ENCODE measurements at places on chromosomes 4 and X. TPM values are rescaled to one million over a fixed set of nuclear protein-coding genes. Genes with fewer than 3 reads are reported as not detected.

GRCh38 chr4:119212234-119212963, at the start of gene USP53:
Gene USP53 (plus strand): TSS chr4:119212713. CDS start chr4:119239760, 27,047 bp downstream.
- DNase-seq, result peak; percentile 92

- no peak for DNase-seq
Measured at GRCh38 chr4:77586951-77587383, 18.7 kb upstream of the CXCL13 start.

DNA sequence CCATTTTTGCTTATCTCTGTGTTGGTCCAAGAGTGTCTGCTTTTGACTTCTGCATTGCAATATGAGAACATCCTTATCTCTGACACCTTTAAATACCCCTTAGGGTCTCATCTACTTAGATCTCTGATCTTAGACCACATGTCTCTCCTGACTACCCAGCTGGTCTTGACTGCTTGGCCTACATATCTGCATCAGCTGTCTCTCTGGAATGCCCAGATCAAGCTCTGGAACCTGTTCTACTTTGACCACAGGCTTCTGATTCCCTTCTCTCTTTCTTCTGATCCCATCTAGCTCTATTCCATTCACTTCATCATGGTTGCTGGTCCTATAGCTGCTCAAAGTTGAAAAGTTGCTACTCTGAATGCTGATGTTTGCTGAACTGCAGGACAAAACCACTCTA, 301.2 kb downstream of the MAPK10 start:
- no peak for DNase-seq

DNA sequence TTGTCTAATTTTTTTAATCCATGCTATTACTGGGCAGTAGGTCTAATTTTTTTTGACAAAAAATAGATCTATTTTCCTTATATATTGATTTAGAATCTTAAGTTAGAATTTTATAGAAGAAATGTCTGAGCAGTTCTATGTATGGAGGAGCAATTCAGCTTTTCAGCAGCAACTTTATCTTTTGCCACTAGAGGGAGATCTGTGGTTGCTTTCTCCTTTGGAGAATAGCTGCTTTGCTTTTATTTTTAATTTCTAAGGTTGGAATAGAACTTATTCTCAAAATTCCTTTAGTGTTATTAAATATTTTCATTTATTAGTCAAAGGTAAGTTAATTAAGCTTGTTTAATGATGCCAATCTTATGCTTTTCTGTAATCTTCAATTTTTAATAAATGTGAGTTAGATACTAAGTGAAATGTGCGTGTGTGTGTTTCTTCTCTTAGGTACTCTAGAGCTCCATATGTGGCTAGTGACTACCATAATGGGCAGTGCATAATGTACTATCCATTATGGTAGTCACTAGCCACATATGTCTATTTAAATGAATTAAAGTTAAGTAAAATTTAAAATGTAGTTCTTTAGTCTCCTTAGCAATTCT, 29.3 kb downstream of the FAM199X start:
- DNase-seq, result no peak

DNA sequence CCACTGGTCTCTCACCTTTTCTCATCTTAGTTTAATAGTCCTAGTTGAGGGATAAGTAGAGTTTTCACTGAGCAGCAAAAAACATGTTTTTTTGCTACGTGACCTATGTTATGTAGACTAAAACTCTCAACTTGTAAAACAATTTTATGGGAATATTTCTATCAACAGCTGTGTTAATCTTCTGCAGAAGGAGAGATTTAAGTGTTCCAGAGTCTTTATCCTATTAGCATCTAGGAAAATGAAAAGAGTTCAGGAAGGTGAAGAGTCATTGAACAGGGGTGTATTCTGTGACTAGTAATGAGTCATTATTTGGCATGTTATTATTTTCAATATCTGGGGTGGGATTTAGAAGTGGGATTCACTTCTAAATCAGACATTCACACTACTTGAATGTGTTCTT, 41.9 kb downstream of the RRAGB start:
- no peak for DNase-seq

CSAG1 gene
- not detected for total RNA-seq

ANKRD50 gene
- 14.8 TPM for total RNA-seq

DNA sequence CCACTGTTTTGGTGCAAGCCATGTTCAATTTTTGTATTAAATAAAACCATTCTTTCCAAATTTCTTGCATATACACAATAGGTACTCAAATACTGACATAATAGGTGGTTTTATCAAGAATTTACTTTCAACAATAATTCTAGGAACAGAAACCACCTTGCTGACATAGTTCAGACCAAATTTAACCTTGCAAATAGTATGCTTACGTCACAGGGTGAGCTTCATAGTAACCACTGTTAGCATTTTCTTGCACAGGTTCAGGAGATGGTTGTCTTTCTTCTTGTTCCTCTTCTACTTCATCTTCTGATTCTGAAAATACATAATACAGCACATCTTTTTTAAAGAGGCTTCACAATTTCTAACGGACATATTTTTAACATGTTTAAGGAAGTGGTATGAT, 17.6 kb downstream of the G3BP2 start:
- no peak for DNase-seq

IQSEC2 gene
- 7.2 TPM for total RNA-seq

DNA sequence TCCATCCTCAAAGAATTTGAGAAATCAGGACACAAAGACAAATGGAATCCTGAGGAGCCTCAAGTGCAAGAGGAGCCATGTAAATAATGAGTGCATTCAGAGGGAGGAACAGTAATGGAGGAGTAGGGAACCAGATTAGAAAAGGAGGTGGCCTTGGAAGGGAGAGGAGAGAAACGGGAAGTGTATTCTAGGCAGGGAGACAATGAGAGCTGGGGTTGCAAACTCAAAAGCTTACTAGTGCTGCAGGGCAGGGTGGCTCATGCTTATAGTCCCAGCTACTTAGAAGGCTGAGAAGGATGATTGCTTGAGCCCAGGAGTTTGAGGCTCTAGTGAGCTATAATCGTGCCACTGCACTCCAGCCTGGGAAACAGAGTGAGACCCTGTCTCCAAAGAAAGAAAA, 113.2 kb upstream of the LSM6 start:
- no peak for DNase-seq

- DNase-seq, result no peak
Measured at GRCh38 chr4:148442832-148443511, 758 bp upstream of the NR3C2 start.

GRCh38 chr4:3730422-3731190, 35.6 kb upstream of the ADRA2C start:
- no peak for DNase-seq

- no peak for DNase-seq
Measured at GRCh38 chrX:106415276-106415895, 196.4 kb upstream of the RADX start.

VEGFD gene
- not detected for total RNA-seq

- DNase-seq, result no peak
Measured at GRCh38 chrX:154727418-154727817, 23.5 kb downstream of the GAB3 start.

- DNase-seq, result no peak
Measured at GRCh38 chr4:173685165-173685830, 155.3 kb upstream of the HAND2 start.

DNA sequence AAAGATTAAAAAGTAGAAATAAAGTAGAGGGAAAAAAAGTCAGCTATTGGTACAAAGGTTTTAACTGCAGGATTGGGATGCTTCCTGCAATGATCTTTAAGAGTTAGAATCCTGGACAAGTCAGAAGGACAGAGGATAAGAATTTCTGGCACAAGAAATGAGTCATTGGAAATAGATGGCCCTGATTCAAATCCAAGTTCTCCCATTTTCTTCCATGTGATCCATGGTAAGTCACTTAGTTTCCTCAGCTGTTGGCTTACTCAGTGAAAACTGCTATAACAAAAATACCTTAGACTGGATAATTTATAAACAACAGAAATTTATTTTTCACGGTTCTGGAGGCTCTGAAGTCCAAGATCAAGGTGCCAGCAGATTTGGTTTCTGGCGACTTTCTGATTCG, 13.3 kb upstream of the TBC1D19 start:
- DNase-seq, result no peak

GRCh38 chrX:8042304-8042703, 115.1 kb upstream of the PNPLA4 start:
- no peak for DNase-seq

FRG2 gene
- total RNA-seq, result not detected

SAGE1 gene
- total RNA-seq, result not detected

DNA sequence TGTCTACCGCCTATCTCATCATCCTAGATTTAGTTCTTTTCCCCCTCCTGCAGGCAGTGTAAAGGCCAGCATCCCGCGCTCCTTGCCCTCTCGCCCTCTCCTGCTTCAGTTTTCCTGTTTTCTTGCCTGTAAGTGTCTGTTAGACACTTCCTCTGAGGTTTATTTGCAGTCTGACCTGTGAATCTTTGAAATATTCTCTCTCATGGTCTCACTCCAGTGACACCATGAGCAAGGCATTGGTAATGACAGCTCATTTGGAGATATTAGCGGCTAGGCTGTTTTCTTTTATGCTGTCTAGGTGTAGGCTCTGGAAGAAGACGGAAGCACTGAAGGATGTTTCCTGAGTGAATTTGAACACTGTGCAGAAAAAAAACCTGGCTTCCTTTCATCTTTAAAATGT, 179.6 kb downstream of the KDR start:
- DNase-seq, result no peak

DNA sequence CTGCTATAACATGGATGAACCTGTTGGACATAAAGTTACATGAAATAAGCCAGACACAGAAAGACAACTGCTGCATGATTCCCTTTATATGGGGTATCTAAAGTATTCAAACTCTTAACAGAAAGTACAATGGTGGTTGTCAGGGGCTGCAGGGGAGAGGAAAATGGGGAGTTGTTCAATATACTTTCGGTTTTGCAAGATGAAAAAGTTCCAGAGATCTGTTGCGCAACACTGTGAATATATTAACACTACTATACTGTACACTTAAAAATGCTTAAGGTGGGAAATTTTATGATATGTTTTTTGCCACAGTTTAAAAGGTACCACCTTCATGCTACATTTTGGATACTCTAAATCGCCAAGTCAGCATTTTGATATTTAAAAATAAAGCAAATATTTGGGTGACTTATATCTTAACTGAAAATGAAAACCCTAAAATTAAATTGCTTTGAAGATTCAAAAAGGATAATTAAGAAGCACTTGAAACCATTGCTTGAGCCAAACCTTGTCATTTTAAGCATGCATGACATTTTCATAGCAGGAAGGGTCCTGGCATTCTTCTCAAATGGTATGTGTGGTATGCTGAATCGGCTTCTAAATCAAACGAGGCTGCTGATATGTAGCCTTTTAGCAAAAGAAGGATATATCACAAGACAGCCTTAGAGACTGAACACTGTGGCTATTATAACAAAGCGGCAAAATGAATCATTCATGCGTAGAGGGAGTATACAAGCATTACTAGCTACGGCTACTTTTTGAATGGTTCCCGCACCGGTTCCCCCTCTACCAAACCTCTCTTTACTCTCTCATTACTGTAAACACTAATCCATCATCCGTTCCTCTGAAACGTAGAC, 607.1 kb upstream of the DIPK2B start:
- no peak for DNase-seq

HSPA4L gene
- total RNA-seq, result 7.5 TPM

- no peak for DNase-seq
Measured at GRCh38 chr4:84530454-84530853, 31.4 kb upstream of the NKX6-1 start.

GRCh38 chr4:146182443-146182842, 6.9 kb downstream of the LSM6 start:
- no peak for DNase-seq

GRCh38 chr4:147842573-147842972, 110.7 kb downstream of the ARHGAP10 start:
- no peak for DNase-seq

- no peak for DNase-seq
Measured at GRCh38 chrX:139106069-139106468, 394.6 kb upstream of the FGF13 start.

DNA sequence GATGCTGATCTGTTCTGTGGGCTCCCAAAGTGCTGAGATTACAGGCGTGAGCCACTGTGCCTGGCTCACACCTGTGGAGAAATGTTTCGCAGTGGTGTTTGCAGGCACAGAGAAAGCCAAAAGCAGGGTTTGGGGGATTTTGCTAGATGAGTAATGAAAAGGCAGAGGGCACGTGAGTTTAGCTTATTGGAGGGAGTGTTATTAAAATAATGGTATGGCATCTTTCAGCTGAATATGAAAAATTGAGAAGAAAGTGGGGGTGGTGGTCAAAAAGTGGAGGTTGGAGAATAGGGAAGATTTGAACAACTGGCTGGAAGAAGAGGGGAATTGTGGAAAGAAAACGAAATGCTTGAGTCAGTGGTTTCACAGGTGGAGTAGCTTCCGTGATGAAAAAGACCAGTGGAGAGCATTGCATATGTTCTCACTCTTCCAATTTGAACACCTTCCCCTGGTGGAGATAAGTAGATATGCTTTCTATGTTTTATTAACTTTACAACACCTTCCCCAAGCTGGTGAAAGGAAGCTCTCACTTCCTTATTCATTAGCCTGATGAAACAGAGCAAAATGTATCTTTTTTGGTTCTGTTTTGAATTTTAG, 1.1 kb upstream of the CHST7 start:
- no peak for DNase-seq

DNA sequence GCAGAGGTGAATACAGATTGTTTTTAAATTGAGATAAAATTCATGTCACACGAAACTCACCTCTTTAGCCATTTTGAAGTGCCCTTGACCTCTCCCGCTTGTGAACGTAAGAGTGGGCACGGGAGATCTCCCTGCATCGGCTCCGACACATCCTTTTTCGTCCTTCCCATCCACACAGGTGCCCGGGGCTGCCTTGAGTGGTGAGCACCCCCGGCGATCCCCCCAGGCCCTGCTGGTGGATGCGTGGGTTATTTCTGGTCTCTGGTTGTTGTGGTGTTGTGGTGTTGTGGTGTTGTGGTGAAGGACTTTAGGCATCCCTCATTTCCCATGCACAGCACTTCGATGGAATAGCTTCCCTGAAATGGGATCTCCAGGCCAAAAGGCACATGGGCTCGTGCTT, 46.1 kb downstream of the PSAPL1 start:
- DNase-seq, result no peak

- DNase-seq, result no peak
Measured at GRCh38 chr4:41713768-41714167, 34.8 kb downstream of the PHOX2B start.

- no peak for DNase-seq
Measured at GRCh38 chr4:100347241-100347640, 157.0 kb upstream of the DDIT4L start.

XG gene
- total RNA-seq, result 0.33 TPM

DMD gene
- 2.5 TPM for total RNA-seq

EFHC2 gene
- total RNA-seq, result not detected

DNA sequence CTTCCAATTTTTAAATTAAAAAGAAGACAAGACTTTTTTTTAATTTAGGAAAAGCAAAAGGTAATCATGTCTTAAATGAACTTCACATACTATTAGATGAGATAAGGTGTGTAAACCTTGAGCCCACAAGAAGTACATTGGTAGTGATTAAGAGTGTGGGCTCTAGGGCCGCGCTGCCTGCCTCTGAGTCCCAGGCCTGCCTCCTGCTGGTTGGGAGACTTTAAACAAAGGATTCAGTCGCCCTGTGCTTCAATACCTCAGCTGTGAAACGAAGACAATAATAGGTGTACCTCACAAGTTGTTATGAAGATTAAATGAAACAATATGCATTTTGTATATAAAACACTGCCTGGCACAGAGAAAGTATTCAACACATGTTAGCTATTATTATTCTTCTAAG, 95.9 kb upstream of the MYOZ2 start:
- DNase-seq, result no peak

- DNase-seq, result no peak
Measured at GRCh38 chr4:122806981-122807679, 19.5 kb upstream of the FGF2 start.

INPP4B gene
- 10.9 TPM for total RNA-seq

OPHN1 gene
- total RNA-seq, result 3.1 TPM

NIPAL1 gene
- 4.3 TPM for total RNA-seq

- DNase-seq, result no peak
Measured at GRCh38 chr4:68283714-68284113, 38.2 kb upstream of the TMPRSS11B start.
